ENCODE measurements at places on chromosomes 12 and 14. TPM values are rescaled to one million over a fixed set of nuclear protein-coding genes. Genes with fewer than 3 reads are reported as not detected.
A peak's percentile ranks its signal among the peaks of the same experiment; 100 is the strongest.

DNA sequence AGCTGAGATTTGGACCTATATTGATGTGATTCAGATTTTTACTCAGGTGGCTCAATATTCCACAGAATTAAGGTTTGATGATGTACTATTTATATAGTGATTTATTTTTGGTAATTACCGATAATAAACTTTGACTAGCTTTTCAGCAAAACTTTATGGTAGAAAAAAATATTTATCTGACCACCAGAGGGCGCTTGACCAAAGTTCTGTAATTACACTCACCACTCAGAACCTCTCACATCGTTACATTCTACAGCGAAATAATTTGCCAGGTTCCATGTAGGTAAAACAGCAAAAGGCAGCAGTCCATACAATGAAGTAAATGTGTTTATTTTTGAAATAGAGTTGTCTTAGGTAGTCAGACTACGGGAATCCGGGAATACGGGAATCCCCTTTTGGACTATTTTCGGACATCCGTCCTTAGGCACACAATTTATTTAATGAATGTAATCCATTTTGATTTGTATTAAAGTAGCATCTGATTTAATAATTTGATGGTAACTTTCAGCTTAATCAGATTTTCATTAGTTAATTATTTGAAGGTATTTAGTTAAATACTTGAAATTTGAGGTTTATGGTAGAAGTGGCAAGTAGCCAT is 143.0 kb upstream of the DDHD1 start:
- peak; percentile 23 for DNase-seq

- DNase-seq = no peak
Measured at GRCh38 chr14:21326972-21327371, 47.1 kb downstream of the RPGRIP1 start.

DNA sequence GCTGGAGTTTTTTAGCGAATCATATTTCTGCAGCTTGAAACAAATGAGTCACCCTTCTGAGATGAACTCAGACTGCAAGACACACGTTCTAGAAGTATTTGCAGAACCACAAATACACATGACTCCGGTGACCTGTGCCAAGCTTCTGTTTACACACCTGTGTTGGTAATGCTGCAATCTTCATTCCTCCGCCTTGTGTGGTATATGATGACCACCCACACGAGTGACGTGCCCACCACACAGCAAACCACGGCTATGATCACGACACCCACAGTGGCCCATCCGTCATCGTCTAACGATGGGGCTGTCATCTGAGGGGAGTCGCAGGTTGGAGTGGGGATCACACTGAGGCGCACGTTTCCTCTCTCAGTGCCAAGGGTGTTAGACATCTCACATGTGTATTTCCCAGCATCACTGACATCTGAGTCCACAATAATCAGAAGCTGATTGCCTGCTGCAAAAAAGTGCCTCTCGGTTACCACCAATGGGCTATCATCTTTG is 43.0 kb downstream of the LRIG3 start:
- DNase-seq = no peak

DNA sequence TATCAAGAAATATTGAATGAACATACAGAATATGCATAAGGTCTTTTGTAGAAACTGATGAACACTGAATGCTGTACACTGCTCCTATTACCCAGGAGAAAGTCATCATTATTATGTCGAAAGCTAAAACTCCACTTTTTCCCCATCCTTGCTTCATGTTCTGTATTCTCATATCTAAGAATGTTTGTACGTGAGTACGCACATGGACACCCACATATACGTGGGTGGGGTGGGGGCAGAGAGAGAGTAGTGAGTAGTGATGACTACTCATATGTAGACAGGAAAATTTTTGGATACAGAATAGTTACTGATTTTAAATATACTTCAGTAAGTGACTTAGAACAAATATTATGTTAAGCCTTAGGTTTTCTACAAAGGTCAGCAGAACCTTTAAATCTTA is 75.1 kb downstream of the FERMT2 start:
- no peak for DNase-seq

The PPP1R1A gene
- polyA plus RNA-seq = not detected

DNA sequence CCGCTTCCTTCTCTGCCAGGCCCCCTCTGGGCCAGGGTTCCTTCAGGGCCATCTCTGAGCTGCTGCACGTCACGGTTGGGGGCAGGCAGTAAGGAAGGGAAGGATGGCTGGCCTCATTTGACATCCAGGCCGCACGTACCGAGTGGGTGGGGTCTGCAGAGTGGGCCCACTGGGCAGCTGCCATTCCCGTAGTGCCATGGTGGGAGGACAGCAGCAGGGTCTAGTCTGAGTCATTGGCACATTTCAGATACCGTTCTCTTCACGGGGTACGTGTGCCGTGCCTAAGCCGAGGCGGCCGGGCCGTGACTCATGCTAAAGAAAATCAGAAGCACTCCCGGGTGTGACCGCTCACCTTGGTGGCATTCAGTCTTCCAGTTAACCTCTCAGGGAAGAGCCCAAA is 43.9 kb downstream of the IL31 start:
- no peak for DNase-seq

DNA sequence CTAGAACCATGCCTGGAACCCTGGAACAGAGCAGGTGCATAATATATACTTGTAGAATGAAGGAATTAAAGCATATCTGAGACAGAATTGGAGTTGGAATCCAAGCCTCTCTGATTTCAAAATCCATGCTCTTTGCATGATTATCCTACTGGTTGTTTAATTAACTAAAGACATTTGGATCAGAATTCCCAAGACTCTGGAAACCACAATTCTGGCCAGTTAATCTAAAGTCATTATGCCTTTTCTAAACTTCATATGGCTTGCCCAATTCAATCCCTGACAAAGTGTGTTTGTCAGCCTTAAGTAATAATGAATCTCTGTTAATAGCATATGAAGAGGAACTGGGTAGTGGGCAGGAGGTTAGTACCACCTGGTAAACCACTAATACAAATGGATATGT is 422.6 kb downstream of the ATP23 start:
- DNase-seq = no peak

The ALG10 gene
- 1.5 TPM for polyA plus RNA-seq

The AICDA gene
- polyA plus RNA-seq = 0.15 TPM

The LYSET gene
- 36.9 TPM for polyA plus RNA-seq

DNA sequence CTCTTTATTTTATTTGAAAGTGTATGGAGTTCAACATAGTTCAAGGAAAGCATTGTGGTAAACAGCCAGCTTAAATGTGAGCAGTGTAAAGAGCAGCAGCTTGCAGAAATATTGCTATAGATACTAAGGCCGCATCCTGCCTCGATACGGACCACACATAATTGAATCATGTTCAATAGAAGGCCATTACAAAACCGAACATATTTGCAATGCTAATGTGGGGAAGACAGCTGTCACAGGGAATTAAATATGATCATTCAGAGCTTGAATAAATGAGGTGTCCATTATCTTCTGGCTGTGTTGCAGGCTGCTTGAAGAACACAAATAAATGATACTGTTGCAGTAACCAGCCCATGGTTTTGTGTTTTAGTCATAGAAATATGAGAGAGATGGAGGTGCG is 173.2 kb downstream of the BRMS1L start:
- no peak for DNase-seq

The ANKS1B gene
- not detected for polyA plus RNA-seq

GRCh38 chr12:29591140-29592020 is 93.9 kb upstream of the OVCH1 start:
- DNase-seq = no peak

- no peak for DNase-seq
Measured at GRCh38 chr12:45337835-45338234, 121.9 kb downstream of the ANO6 start.

DNA sequence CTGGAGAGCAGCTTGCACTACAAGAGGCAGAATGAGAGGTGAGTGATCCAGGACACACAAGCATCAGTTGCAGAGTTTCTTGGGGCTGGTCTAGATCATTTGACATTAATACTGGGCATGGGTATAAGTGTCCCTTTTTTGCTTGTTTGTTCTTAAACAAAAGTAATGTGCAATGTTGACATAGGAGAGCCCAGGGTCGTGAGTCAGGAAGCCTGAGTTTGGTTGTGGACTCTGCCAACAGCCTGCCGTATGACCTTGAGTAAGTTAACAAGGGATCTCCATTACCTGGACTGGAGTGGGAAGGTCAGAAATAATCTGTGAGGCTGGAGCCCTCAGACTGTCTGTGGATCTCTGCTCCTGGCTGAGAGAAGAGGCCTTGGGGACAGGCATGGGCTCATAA is 170.3 kb downstream of the KCNA5 start:
- DNase-seq = no peak

GRCh38 chr14:56742391-56742878 is 67.8 kb downstream of the OTX2 start:
- no peak for DNase-seq

- DNase-seq = no peak
Measured at GRCh38 chr12:103273645-103274044, 222.1 kb downstream of the C12orf42 start.

The OTX2 gene
- not detected for polyA plus RNA-seq

DNA sequence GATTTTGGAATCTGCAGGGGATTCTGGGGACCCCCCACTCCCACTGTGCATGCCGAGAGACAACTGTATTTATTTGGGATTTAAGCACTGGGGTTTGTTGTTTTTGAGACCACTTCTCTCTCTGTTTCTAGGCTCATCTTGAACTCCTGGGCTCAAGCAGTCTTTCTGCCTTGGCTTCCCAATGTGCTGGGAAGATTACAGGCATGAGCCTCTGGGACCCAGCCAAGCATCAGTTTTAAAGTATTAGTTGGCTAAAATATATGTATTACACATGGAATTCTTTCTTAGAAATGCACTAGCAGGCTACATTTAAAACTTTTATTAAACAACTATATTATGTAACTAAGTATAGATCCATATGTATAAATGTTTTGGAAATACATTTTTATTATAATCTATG is 78.3 kb downstream of the AEBP2 start:
- no peak for DNase-seq

- no peak for DNase-seq
Measured at GRCh38 chr12:114391088-114391487, 14.9 kb downstream of the TBX5 start.

GRCh38 chr14:101352567-101352966 is 208.7 kb upstream of the DIO3 start:
- no peak for DNase-seq

DNA sequence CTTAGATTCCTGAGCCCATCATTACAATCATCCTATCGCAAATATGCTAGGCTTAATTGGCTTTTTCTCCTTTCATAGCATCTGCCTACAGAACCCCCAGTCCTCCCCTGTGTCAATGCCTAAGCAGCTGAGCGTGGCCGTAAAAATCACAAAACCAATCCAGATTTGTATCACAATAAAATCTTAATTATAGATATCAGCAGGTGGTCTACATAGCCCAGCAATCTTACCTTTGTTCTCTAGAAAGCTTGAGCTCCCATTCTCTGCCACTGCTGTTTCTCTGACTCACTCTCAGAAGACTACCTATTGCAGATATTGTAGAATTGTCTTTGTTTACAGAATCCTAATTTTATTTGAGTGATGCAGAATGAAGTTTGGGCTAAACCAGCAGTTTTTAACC is 37.9 kb upstream of the PPM1A start:
- no peak for DNase-seq

- no peak for DNase-seq
Measured at GRCh38 chr14:34718750-34719304, 4.4 kb upstream of the CFL2 start.

- peak; percentile 48 for DNase-seq
Measured at GRCh38 chr14:74217672-74218448, 21.4 kb upstream of the VSX2 start.

GRCh38 chr12:127660961-127661360 is 606.0 kb upstream of the TMEM132C start:
- DNase-seq = no peak

DNA sequence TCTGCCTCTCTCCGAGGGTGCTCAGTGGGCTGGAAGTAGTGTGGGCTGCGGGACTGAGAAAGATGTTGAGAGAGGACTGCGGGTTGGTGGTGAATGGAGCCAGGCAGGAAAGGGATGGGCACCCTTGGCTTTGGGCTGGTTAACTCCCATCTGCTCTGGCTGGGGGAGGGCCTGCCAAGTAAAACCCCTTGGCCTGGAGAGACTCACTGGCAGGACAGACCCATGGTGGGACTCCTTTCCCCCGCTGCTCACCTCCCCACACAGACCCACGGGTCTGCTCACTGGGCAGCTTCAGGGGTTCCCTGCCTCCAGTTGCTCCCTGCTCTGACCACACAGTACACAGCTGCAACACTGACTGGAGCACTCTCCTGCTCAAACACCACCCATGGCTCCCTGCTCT is 54.1 kb downstream of the KRT80 start:
- DNase-seq = no peak
